ENCODE measurements at places on chromosomes 3 and 15.

DNA sequence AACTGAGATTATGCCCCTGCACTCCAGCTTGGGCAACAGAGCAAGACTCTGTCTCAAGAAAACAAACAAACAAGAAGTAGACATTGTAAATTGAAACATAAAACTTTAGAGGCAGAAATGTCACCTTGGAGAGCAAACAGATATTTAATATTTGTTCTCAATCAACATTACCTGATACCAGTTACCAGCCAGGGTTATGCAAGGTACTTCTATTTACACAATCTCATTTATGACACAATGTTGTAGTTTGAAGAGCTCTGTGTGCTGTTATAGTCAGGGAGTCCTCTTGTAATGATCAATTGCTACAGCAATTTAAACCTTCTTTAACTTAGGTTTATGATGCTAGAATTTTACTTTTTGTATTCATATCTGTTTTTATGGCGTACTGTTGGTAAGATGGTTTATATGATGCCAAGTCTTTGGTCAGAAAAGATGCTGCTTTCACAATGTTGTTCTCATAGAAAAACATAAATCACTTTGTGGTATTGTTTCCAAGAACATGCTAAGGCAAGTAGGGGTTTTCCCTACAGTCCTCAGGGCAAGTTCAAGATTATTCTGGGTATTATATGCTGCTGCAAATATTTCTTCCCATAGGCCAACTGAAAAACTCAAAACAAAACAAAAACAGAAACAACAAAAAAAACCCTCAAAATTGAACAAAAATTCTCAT lies 173.5 kb downstream of the TNIK start:
- DNase-seq = no peak

DNA sequence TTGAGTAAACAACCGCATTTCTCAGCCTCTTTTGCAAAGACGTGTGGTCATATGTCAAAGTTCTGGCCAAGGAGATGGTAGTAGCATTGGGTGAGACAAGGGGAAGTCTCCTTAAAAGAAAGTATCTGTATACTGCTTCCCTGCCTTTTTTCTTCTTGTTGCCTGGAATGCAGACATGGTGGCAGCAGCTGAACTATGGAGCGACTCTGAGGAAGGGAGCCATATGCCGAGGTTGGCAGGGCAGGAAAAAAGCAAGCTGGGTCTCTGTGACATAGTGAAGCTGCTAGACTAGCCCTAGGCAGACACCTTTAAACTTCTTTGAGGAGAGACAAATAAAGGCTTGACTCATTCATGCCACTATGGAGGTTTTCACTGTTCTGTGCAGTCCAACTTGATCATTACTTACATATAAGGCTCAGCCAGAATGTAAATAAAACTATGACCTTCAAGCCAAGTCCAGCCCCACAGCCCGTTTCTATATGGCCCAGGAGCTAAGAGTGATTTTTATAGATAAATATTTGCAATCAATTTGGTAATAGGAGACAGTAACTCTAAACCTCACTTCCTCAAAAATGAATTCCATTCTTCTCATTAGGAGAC lies 30.6 kb upstream of the PRICKLE2 start:
- DNase-seq = peak; percentile 28

- no peak for DNase-seq
Measured at GRCh38 chr3:16311960-16312451, 47.0 kb downstream of the OXNAD1 start.

GRCh38 chr3:144381607-144382006 lies 410.0 kb downstream of the DIPK2A start:
- no peak for DNase-seq

GRCh38 chr3:35899245-35899644 lies 259.9 kb downstream of the ARPP21 start:
- no peak for DNase-seq

DNA sequence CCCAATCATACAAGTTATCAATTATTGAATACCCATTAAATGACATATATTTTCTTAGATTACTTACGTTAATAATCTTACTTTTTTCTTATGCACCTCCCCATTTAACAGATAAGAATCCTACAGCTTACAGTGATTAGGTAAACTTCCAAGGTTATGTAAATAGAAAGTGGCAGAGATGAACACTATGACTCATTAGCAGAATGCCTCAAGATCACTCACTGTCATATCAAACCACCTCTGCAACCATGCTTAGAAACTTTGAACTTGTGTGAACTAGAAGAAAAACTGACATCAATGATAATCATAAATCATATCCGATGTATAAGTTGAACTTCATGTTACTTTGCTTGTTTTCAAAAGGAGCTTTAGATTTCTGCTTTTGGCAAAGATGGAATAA lies 911.6 kb upstream of the ARPP21 start:
- DNase-seq = no peak

- no peak for DNase-seq
Measured at GRCh38 chr15:55222588-55222987, 25.8 kb upstream of the RSL24D1 start.

- DNase-seq = no peak
Measured at GRCh38 chr3:58683466-58683865, 16.9 kb upstream of the FAM3D start.

GRCh38 chr15:37359893-37360290 lies 259.5 kb upstream of the MEIS2 start:
- DNase-seq = no peak

DNA sequence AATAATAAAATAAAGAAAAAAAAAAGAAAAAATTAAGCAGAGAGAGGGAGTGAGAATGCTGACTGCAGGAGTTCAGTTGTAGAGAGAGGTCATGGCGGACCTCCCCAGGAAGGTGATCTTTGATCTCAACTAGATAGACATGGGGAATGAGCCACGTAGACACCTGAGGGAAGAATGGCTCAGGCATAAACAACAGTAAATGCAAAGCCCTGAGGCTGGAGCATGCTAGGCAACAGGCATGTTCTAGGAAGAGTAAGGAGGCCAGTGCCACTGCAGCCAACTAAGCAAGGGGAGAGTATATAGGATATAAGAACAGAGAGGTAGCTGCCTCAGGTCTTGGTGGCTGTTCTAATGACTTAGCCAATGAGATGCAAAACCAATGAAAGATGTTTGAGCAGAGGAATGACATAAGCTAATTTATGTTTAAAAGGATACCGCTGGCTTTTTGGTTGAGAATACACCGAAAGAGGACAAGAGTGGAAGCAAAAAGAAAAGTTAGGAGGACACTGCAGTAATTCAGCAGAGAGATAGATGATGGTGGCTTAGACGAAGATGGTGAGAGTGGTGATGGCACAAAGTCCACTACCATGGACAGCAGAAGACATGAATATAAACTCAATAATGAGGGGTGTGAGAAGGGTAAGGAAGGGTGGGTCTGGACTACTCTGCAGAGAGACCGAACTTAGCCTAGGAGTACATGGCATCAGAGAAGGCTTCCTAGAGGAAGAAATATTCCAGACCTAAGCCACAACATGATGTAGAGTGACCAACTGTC lies 174.6 kb downstream of the P3H2 start:
- no peak for DNase-seq

All from NCI-H69 (cell line).